ENCODE measurements at places on chromosomes 16 and 17.
A peak's percentile ranks its signal among the peaks of the same experiment; 100 is the strongest.

DNA sequence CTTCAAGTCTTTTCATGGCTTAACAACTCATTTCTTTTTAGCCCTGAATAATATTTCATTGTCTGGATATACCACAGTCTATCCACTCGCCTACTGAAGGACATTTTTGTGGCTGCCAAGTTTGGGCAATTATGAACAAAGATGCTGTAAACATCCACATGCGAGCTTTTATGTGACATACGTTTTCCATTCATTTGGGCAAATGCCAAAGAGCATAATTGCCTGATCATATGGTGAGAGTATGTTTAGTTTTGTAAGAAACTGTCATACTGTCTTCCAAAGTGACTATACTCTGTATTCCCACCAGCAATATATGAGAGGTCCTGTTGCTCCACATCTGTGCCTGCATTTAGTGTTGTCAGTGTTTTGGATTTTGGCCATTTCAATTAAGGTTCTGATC lies 81.3 kb downstream of the ELAC2 start:
- DNase-seq: no peak

- DNase-seq: no peak
Observed at GRCh38 chr16:17529982-17530760, 59.4 kb upstream of the XYLT1 start.

DNA sequence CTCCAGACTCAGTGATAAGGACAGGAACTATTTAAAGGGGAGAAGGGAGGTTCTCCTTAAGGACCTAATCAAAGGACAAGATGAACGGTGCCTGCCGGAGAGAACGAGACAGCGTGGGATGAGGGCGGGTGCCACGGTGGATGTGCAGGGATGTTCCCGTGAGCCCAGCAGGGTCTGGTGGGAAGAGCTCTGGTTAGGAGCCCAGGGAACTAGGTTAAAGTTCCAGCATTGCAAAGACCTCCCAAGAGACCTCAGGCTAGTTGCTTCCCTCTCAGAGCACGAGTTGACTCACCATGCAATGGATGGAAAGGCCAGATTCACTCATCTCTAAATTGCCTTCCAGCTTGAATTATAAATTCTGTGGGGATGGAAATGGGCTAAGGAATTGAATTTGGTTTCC lies 14.7 kb downstream of the CCR7 start:
- DNase-seq: no peak

- DNase-seq: no peak
Observed at GRCh38 chr16:77327717-77328116, 107.1 kb downstream of the ADAMTS18 start.

DNA sequence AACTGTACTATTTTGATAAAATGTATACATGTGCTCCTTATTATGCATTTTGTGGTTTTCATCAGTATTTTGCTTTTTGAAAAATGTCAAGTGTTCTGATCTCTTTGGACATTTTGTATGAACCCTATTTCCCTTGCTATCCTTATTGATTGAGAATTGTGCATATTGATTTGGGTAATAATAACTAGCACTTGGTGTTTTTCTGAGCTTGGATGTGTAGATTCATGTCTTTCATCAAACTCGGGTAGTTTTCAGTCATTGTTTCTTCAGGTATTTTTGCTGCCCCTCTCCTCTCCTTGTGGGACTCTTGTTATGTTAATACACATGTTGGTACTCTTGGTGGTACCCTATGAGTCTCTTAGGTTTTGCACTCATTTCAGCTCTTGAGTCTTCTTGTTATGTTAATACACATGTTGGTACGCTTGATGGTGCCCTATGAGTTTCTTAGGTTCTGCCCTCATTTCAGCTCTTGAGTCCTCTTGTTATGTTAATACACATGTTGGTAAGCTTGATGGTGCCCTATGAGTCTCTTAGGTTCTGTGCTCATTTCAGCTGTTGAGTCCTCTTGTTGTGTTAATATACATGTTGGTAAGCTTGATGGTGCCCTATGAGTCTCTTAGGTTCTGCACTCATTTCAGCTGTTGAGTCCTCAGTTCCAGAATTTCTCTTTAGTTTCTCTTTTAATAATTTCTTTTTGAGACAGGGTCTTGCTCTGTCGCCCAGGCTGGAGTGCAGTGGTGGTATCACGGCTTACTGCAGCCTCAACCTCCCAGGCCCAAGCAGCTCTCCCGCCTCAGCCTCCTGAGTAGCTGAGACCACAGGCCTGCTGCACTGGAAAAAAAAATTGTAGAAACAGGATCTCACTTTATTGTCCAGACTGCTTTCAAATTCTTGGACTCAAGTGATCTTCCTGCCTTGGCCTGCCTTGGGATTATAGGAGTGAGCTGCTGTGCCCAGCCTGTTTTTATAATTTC lies 19.3 kb downstream of the ZNF750 start:
- no peak for DNase-seq

GRCh38 chr16:74448990-74449389 lies 27.7 kb upstream of the CLEC18B start:
- no peak for DNase-seq

- peak; percentile 93 for DNase-seq
Observed at GRCh38 chr17:29617125-29617480, 5.6 kb downstream of the CORO6 start.

DNA sequence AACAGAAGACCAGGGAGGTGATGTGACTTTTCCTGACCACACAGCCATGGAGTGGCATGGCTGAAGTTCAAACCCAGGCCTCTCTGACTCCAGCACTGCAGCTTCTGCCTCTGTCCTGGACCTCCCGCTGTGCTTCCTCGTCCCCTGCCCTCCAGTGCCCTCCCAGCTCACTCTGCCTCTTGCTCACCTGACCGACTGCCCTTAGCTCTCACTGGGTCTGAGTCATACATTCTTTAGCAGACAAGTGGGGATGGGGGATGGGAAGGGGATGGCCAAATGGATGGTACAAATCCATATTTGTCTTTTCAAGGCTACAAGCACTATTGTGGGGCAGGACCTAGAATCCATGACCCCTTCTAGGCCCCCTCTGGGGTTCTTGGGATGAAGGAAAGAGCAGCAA lies 33.0 kb downstream of the PITPNM3 start:
- no peak for DNase-seq

GRCh38 chr17:70855401-70856054 lies 686.2 kb downstream of the KCNJ2 start:
- no peak for DNase-seq

DNA sequence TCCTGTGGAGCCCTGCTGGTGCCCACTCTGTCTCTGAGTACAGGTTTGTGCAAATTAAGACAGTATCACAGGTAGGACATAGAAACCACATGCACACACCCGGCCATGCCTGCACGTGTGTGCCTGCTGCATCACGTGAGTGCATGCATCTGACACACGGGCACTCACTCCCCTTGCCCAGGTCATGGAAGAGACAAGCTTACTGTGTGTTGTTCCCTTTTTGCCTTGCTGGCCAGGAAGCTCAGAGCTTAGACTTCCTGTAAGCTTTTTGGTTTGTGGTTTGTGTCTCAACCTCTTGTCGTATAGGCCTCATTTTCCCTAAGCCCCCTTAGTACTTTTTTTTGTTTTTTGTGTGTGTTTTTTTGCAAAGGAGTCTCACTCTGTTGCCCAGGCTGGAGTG lies 25.0 kb downstream of the ZNF469 start:
- no peak for DNase-seq

- no peak for DNase-seq
Observed at GRCh38 chr16:22070361-22071330, 21.7 kb upstream of the VWA3A start.

- no peak for DNase-seq
Observed at GRCh38 chr17:45824901-45825492, 19.7 kb upstream of the SPPL2C start.

DNA sequence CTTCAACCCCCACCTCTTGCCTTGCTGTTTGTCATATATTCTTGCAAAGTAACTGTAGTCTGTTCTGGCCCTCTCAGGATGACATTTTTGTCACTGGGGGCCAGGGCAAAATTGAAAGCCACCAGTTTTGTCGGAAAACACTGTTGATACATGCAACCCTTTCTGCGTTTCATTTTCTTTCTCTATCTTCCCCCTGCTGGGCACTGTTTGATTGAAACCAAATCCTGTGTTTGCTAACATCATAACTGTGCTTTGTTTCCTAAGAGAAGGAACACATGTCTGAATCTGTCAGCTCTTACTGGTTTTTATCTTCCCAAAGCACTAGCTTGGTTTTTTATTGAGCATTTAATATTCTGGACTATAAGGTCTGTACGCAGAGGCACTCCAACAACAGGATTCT lies 11.7 kb upstream of the CPPED1 start:
- DNase-seq: no peak

DNA sequence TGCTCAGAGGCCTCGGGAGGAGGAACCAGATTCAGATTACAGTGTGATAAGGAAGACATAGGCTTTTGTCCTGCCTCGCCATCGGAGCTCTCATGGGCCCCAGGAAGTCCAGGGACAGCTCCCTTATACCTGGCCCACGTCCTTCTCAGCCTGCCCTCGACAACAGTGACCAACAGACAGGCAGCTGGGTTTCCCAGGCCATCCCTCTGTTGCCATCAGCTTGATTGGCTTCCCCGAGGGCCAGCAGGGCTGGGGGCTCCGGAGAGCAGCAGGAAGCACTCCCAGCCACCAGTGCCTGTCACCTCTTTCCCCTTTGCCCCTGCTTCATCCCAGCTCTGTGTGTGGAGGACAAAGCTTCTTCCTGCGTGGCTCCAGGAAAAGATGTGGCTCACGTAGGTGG lies 17.6 kb downstream of the CD300A start:
- no peak for DNase-seq

GRCh38 chr17:5861854-5862253 lies 208.3 kb upstream of the WSCD1 start:
- DNase-seq: no peak

GRCh38 chr17:21166595-21167210 lies 39.9 kb downstream of the DHRS7B start:
- DNase-seq: no peak

DNA sequence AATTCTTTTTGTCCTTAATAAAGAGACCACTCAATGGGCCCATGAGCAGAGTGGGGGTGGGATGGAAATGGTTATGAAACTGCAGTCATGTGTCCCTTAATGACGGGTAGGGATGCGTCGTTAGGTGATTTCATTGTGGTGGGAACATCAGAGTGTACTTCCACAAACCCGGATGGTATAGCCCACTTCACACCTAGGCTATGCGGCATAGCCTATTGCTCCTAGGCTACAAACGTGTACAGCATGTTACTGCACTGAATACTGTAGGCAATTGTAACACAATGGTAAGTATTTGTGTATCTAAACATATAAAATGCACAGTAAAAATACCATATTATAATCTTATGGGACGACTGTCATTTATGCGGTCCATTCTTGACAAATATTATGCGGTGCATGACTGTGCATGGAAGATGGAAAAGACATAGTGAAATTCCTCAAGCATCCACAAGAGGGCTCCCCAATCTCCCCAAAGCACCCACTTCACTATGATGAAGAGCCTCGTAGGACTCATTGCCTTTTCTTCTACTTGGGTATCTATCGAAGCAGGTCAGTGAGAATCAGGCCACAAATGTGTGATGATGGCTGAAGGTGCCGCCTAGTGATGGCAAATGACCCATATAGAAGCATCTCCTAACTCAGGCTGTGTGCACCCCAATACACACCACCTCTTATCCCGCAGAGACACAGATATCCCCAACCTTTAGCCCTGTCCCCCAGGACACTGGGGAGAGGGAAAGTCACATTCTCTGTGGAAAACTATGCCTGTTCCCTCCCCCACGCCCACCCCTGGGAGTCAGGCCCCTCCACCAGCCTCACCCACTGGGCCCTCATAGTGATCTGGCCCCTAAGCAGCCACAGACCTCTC lies 43.5 kb downstream of the TBX21 start:
- DNase-seq: no peak

GRCh38 chr17:48952904-48953303 lies 8.3 kb upstream of the SNF8 start:
- DNase-seq: no peak

DNA sequence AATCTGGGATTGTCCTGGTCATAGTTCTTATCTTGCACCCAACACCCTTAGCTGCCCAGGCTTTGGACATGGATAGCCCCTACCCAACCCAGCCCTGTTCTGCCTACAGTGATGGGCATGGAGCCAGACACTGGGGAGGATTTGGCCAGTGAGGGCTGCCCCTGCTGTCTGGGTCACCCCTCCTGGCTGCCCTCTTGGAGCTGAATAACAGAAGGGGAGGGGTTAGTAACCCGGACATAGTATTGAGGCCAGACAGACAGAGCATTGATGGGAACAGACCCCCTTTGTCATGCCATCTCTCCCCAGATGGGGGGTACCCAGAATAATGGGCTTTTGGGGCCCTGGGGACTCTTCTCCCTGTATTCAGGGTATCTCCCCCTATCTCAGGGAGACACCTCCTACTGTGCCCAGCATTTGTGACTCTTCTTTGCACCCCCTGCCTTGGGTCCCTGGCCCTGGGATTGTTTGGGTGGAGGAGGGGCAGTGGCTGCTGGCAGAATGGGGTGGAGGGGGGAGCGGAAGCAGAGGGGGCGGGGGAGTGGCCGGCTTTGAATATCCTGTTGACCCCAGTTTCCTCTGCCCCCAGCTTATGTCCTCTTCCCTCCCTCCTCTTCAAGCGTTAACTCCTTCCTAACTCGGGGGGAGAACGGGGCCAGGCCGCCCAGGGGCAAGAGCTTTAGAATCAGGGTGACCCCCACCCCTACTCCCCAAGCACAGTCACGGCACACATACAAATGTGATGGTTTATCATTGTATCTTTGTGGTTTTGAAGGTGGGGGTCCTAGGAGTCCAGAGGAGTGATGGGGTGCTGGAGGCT lies 17.0 kb downstream of the GJD3 start:
- no peak for DNase-seq

GRCh38 chr16:31403590-31404352 lies 10.6 kb downstream of the ITGAD start:
- no peak for DNase-seq

DNA sequence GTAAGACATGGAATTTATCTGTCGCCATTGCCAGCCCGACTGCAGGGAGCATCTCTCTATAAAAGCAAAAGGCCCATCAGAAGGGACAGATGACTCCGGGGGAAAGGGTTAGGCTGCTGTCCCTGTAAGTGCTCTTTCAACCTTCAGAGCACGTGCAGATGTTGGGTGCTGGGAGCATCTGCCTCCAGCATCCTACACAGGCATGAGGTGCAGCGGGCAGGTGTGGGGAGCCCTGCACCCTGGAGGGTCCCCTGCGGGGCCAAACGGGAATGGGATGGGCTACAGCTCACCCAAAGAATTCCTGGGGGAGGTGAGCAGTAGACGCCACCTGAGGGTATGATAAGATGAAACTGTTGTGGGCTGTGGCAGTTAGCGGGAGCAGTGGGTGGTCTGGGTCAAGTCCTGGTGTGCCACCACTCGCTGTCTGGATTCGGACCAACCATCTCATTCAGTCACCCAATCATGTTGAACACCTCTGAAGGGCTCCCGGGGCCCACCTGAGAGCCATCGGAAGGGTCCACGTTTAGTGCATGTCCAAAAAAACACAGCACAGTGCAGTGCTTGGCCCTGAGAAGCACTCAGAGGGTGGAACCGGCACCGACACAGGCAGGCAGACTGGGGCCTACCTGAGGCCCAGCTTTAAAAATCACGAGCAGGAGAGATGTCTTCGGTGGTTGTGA lies 3.8 kb downstream of the SMCR8 start:
- no peak for DNase-seq
